ENCODE measurements at places on chromosomes 5 and 9.

GRCh38 chr9:89382026-89382986, 64.0 kb downstream of the SECISBP2 start:
- DNase-seq = no peak

GRCh38 chr9:83965350-83966208, 14.4 kb downstream of the HNRNPK start:
- no peak for DNase-seq

DNA sequence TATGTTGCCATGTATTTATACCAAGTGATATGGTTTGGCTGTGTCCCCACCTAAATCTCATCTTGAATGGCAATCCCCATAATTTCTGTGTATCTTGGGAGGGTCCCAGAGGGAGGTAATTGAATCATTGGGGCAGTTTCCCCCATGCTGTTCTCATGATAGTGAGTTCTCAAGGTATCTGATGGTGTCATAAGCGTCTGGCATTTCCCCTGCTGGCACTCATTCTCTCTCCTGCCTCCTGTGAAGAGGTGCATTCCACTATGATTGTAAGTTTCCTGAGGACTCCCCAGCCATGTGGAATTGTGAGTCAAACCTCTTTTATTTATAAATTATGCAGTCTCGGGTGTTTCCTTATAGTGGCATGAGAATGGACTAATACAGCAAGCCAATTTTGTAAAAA, 140.8 kb upstream of the ADAMTSL1 start:
- DNase-seq = no peak

- no peak for DNase-seq
Measured at GRCh38 chr9:93210324-93210973, 26.5 kb downstream of the WNK2 start.

GRCh38 chr5:12335938-12336337, 431.7 kb upstream of the CTNND2 start:
- no peak for DNase-seq

GRCh38 chr9:134899168-134899567, 18.5 kb downstream of the FCN1 start:
- DNase-seq = no peak

- DNase-seq = no peak
Measured at GRCh38 chr5:21237461-21237860, 1249.5 kb upstream of the CDH18 start.

- no peak for DNase-seq
Measured at GRCh38 chr9:131635285-131635684, 90.0 kb downstream of the PRRT1B start.

- DNase-seq = no peak
Measured at GRCh38 chr5:93431250-93431649, 149.8 kb downstream of the NR2F1-AS1 start.

DNA sequence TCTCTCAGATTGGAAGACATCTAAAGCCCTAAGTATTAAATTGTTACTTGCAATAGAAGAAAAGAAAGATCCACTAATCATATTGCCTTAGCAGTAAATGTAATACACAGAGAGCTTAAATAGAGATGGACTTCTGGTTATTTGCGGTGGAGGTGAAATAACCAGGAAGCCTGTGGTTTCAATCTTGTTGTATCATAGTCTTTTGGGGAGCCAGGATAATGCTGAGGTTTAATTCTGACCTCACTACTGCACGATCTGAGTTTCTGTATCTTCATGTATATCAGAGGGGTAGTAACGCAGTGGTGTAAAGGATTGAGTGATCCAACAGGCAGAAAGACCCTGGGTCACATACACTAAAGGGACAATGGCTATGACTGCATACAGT, 71.7 kb downstream of the ANKRD55 start:
- DNase-seq = no peak

- no peak for DNase-seq
Measured at GRCh38 chr9:114591291-114591787, 3.8 kb downstream of the ATP6V1G1 start.

DNA sequence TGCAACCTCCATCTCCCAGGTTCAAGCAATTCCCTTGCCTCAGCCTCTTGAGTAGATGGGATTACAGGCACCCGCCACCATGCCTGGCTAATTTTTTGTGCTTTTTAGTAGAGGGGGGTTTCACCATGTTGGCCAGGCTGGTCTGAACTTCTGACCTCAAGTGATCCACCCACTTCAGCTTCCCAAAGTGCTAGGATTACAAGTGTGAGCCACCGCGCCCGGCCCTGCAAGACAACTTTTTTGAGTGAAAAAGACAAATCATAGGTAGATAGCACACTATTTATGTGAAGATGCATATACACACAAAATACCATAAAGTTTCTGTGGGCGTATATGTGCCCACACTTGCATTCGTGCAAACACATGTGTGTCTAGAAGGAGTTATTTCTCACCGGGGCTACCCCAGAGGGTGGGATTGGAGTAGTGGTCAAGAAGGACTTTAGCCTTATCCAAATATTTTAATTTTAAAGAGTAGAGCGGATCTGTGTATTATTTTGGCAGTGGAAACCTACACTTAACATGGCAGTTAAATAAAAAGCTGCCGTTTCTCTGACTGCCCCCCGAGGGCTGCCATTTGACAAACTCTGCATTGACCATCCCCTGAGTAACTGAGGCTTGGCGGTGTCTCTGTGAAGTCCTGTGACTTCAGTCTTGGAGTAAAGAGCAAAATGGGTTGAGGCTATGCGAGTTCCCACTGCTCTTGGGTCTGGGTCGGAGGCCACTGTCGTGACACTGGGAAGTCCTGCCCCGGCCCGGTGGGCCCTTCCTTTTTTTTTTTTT, 93.4 kb upstream of the PTCH1 start:
- no peak for DNase-seq

DNA sequence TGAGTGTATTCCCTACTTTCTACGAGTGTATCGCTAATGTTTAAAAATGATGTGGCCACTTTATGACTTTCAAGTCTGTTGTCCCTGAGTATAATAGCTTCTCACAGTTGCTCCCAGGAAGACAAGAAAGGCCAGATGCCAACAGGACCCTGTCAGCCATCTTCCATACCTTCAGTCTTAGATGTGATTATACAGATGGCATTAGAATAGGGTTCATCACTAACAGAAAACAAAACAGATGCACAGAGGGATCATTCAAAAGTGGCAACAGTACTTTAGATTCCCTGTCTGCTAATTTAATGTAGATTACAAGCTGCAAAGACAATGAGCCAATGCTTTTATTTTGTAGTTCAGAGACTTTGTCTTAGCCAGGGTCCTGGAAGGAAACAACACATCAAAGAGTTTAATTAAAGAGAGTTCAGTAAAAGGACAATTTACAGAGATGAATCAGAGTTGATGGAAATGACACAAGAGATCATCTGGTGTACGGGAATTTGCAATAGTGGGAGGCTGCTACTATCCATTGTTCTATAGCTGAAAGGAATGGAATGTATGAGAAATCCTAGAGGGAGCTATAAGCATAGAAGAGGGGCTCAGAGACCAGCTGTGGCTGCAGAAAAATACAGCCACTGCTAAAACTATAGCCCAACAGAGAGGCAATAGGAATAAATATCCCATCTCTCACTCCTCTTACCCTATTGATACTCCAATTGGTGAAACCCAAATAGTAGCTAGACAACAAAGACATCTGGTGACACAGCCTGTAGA, 393.7 kb upstream of the SMC2 start:
- DNase-seq = no peak

DNA sequence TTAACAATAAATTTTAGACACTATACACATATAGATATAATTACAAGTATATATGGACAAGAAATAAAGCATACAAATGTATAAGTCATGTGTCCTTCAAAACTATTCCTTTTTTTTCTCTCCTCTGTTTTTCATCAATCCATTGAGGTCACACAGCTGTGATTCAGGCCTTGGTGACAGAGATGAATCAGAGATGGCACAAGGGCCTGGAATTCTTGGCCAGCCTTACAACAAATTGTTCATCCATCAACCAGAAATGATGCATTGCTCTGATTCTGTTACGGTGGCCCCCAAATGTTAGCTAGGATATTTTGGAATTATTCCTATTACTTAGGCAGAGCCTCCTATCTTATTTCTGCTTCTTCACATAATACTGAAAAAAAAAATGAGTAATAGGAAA, 108.7 kb upstream of the MPDZ start:
- DNase-seq = no peak

All from anterior cingulate cortex (tissue), 58 donors.